ENCODE measurements at places on chromosomes 11 and 22. TPM values are rescaled to one million over a fixed set of nuclear protein-coding genes. Genes with fewer than 3 reads are reported as not detected.

The HOATZ gene
- not detected for total RNA-seq

The C11orf16 gene
- not detected for total RNA-seq

The CYB5R2 gene
- 1.9 TPM for total RNA-seq

The MGAT3 gene
- 0.10 TPM for total RNA-seq

The CPT1A gene
- 0.37 TPM for total RNA-seq

The SCGB2A2 gene
- not detected for total RNA-seq

The GSTT2 gene
- total RNA-seq: 1.5 TPM

The UPK3A gene
- total RNA-seq: not detected

The RAB39A gene
- 0.60 TPM for total RNA-seq

The PDE3B gene
- not detected for total RNA-seq

The TRIM6 gene
- total RNA-seq: 3.6 TPM

The WNT11 gene
- total RNA-seq: not detected

The OR52E5 gene
- total RNA-seq: not detected

The CNGA4 gene
- not detected for total RNA-seq

The MMP7 gene
- not detected for total RNA-seq

The SCO2 gene
- 6.4 TPM for total RNA-seq

The GAL3ST1 gene
- total RNA-seq: not detected

DNA sequence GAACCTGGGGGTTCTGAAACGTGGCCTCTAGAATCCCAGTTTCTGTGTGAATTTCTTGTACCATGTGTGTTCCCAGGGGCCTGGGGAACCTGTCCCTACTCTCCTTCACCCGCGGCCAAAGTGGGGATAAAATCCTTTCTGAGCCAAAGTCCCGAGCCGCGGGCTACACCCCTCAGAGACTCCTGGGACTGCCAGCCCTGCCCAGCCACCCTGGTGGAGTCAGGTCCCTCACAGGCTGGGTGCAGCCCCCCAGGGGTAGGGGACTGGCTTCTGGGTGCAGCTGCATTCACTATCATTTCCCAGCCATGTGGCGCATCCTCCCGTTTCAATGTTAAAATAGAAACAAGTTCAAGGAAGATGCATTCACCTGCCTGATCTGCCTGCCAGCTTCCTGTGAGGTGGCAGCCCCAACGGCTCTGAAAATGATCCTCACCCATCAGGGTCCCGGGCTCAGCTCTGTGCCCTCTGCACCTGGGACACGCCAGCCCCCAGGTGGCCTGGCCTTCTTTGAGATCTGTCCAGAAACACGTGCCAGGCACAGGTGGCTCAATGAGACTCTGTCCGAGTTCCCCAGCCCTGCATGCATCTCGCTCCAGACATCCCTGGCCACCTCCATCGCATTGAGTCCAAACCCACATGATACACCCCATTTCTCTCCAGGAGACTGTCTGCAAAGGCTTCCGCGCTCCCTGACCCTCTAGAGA is 338.8 kb downstream of the CTTN start:
- no peak for DNase-seq

GRCh38 chr11:43071338-43071737 is 240.5 kb upstream of the API5 start:
- no peak for DNase-seq

- peak; percentile 45 for DNase-seq
Measured at GRCh38 chr11:57315491-57315890, 9.3 kb downstream of the TNKS1BP1 start.

GRCh38 chr11:73393011-73393380 is 16.8 kb downstream of the RELT start:
- DNase-seq: peak; percentile 65

DNA sequence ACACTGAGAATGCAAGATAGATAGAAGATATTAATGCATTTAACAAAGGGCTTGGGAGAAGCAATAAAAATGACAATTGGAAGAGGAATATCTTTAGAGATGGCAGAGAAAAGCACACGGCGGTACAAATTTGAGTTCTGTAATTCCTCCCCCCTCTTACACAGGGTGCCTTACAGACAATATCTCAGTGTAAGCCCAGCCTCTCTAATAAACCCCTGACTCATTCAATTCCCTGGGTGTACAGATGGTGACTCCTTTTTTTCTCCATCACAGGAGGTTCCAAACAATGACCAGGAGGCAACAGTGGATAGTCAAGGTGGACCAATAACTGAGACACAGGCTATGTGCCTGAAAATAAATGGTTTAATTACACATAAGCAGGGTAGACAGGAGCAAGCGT is 598.6 kb downstream of the OPCML start:
- no peak for DNase-seq

- DNase-seq: no peak
Measured at GRCh38 chr11:33195462-33196173, 34.3 kb upstream of the CSTF3 start.

- DNase-seq: peak; percentile 71
Measured at GRCh38 chr11:94020777-94021481, at the start of gene HEPHL1. Gene HEPHL1, plus strand, starts transcription at chr11:94021354. Its CDS starts 15 bp downstream, at chr11:94021369.

GRCh38 chr11:48109046-48109666 is 107.5 kb upstream of the OR4B1 start:
- DNase-seq: peak; percentile 69

GRCh38 chr11:59225017-59225416 is 12.3 kb upstream of the MPEG1 start:
- no peak for DNase-seq

GRCh38 chr22:41479671-41480396 is 10.9 kb downstream of the ACO2 start:
- no peak for DNase-seq

GRCh38 chr11:1208394-1209261 is 14.2 kb upstream of the MUC5B start:
- no peak for DNase-seq

- peak; percentile 61 for DNase-seq
Measured at GRCh38 chr11:20099527-20099926, 60.7 kb downstream of the DBX1 start.

DNA sequence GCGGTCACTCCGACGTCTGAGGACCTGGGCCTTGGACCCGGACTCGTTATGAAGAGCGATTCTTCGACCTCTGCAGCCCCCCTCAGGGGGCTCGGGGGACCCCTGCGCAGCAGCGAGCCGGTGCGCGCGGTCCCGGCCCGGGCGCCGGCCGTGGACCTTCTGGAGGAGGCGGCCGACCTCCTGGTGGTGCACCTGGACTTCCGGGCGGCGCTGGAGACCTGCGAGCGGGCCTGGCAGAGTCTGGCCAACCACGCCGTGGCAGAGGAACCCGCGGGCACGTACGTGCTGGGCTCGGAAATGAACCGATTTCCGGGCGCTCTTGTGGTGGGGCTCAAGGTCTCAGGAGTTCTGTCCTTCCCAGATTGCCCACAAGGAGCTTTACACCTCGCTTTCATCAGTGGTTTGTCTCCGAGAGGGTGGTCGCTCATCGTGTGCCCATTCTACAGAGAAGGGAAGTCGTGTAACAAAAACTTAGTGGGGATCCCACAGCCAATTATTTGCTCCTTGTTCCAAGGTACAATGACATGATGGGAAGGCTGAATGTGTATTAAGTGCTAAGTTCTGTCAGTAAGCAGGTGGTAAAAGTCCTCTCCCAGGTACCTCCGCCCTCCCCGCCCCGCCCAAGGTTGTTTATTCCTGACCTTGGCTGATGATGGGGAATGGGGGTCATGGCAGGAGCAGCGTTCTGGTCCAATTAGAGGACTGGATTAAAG is 695 bp downstream of the PEX26 start:
- no peak for DNase-seq

- DNase-seq: no peak
Measured at GRCh38 chr22:18109410-18110193, 1.0 kb upstream of the TUBA8 start.

DNA sequence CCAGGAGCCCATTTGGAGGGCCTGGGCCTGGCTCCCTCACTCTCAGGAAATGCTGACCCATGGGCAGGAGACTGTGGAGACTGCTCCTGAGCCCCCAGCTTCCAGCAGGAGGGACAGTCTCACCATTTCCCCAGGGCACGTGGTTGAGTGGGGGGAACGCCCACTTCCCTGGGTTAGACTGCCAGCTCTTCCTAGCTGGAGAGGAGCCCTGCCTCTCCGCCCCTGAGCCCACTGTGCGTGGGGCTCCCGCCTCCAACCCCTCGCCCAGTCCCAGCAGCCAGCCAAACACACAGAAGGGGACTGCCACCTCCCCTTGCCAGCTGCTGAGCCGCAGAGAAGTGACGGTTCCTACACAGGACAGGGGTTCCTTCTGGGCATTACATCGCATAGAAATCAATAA is 37.1 kb downstream of the CDKN1C start:
- no peak for DNase-seq

GRCh38 chr11:28495333-28495732 is 387.1 kb downstream of the METTL15 start:
- no peak for DNase-seq

- DNase-seq: no peak
Measured at GRCh38 chr11:367956-368413, 1.3 kb upstream of the B4GALNT4 start.

DNA sequence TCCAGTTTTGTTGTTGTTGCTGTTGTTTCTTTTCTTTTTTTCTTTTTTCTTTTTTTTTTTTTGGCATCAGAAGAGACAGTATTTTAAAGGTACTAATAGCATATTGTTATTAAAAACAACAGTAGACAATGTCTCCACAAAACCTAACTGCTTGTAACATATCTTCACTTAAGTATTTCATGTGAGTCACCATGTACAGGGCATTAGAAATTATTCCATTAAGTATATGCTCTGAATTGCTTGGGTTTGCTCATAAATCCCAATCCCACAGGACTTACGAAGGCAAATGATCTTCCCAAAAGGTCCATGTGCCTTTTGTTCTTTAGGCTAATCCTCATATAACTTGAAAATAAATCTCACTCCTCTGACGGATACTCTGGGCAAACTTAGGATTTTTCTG is 35.9 kb downstream of the MAP6 start:
- DNase-seq: no peak

- no peak for DNase-seq
Measured at GRCh38 chr11:64256300-64256699, 5.0 kb downstream of the PLCB3 start.

DNA sequence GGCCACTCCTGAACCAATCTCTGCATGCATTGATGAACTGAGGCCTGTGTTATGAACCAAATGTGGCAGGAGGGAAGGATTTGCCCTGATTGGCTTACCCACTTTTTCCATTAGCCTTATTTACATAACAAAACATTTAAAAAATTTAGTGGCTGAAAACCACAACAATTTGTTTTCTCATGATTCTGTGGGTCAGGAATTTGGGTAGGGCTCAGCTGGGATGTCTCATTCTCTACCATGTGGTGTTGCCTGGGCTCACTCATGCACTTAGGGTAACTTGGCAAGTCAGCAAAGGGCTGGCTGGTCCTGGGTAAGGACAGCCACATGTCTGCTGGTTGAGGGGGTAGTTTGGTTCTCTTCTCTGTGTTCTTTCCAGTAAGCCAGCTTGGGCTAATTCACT is 35.1 kb upstream of the CYP2R1 start:
- DNase-seq: peak; percentile 39

- no peak for DNase-seq
Measured at GRCh38 chr11:107791343-107792048, 67.1 kb downstream of the SLC35F2 start.

- DNase-seq: no peak
Measured at GRCh38 chr22:48886604-48887393, 940.9 kb downstream of the BRD1 start.

- DNase-seq: no peak
Measured at GRCh38 chr11:112558691-112559090, 298.0 kb upstream of the PLET1 start.

GRCh38 chr11:15780382-15780781 is 576.0 kb downstream of the SOX6 start:
- DNase-seq: no peak

DNA sequence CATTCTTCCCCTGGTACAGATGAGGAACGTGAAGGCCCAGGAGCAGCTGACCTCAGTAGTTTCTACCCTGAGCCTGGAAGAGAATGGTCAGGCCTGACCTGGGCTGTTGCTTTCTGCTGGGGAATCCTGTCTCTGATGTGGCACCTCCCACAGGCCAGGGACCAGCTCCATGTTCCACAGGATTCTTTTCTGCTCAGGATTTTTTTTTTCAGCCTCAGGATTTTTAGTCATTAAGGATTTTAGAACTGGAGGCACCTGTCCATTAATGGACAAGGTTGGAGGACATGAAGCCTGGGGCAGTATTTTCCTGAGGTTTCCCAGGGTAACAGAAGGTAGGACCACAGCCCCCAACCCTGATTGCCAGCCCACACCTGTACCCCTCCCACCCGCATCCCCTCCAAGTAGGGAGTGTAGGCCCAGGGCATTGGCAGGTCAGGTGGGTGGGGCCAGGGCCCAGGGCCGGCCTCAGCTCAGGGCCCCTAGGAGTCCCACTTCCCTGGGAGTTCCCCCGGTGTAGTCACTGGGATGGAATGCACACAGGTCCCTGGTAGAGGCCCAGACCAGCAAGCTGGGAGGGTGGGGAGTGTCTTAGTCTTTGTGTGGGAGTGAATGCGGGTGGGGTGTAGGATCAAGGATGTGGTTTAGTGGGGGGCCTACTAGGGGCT is 16.1 kb downstream of the BIK start:
- peak; percentile 82 for DNase-seq

DNA sequence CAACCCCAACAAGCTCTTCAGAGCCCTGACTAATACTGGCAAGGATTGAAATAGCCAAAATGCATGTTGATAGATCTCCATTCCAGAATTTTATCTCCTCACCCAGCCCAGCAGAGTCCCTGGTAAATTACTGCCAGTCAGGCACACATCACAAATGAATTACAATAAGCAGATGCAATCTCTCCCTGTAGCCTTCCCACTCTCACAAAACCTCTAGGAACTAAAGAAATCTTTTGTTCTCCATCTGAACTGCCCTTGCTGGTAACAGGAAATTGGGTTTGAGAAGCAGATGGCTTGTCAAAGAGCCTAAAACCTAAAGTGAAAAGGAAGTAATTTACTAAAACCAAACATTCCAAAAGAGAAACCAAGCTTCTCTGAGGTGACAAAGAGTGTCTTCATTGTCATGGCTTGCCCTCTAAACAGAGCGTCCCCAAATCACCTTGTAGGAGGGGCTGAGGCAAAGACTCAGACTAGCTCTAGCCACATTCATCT is 59.5 kb downstream of the FAM168A start:
- peak; percentile 59 for DNase-seq

- DNase-seq: peak; percentile 32
Measured at GRCh38 chr11:32418836-32419235, 16.5 kb downstream of the WT1 start.

DNA sequence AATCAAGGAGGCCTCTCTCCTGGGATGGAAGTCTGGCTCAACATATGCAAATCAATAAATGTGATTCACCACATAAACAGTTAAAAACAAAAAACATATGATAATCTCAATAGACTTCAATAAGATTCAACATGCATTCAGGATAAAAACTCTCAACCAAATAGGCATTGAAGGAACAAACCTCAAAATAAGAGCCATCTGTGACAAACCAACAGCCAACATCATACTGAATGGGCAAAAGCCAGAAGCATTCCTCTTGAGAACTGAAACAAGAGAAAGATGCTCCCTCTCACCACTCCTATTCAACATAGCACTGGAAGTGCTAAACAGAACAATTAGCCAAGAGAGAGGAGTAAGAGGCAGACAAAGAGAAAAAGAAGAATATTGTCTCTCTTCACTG is 54.0 kb upstream of the SEZ6L start:
- DNase-seq: no peak

DNA sequence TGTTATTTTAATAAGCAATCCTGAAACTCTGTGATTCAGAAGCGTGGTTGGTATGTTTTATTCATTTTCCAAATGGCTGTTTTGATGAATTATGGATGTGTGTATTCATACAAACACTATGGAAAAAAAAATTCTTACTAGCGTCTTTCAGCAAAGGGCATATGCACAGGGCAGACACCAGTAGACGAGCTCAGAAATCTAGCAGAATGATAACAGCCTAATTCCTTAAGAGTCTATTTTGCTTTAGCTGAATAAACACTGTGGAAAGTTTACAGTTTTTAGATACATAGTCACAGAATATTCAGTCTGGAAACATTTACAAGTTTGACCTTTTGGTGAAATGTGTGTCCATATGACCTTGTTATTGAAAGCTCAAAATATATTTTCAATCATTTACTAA is 418.8 kb upstream of the LUZP2 start:
- DNase-seq: no peak
